ENCODE measurements at places on chromosomes 2 and 18.
A peak's percentile ranks its signal among the peaks of the same experiment; 100 is the strongest.

GRCh38 chr2:15177103-15177502, 384.0 kb downstream of the NBAS start:
- DNase-seq, result no peak

DNA sequence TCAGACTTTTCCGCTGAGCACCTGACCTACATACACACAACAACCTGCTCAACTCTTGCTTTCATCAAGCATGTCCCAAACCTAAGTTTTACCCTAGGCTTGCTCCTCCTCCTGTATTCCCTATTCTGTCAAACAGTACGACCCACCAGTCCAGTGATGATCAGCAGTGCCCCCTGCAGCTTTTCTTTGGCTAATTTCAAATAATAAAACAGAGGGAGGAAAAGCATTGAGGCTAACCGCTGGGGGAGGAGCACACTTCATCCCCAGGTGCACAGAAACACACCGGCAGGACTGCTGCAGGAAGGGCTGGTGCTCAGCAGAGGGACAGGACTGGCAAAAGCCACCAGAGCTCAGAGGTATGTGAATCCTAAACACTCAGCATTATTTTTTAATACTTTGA, 21.2 kb downstream of the E2F6 start:
- DNase-seq, result no peak

- DNase-seq, result peak; percentile 0
Measured at GRCh38 chr2:552906-553305, 124.3 kb downstream of the TMEM18 start.

- peak; percentile 74 for DNase-seq
Measured at GRCh38 chr2:64862623-64863022, 126.6 kb upstream of the SLC1A4 start.

DNA sequence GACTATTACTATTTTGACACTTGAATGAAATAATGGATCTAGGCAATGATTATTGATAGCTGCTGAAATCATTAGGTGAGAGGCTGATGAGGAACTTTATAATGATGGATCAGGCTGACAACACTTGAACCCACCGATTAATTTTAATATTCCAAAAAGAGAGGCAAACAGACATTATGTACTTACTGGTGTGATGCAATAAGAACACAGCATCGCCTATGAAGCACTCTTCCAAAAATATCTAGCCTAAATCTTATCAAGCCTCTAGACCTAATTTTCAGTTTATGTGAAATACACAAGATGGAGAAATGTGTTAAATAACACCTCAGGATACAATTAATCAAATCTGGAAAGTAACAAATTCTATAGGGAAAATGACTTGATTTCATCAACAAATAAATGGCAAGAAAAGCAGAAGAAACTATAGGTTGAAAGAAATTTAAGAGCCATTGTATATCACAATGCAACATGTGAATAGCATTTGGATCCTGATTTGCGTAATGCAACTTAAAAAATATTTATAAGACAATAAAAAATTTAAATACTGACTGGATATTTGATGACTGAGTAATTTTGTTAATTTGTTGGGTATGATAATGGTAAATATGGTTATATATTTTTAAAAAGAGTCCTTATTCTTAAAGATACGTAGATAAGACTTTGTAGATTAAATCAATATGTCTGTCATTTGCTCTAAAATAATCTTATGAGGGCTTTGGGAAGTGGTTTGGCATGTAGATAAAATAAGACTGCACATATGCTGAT, 17.2 kb upstream of the SSB start:
- DNase-seq, result no peak

- DNase-seq, result peak; percentile 87
Measured at GRCh38 chr2:43109261-43109743, 117.1 kb downstream of the ZFP36L2 start.

DNA sequence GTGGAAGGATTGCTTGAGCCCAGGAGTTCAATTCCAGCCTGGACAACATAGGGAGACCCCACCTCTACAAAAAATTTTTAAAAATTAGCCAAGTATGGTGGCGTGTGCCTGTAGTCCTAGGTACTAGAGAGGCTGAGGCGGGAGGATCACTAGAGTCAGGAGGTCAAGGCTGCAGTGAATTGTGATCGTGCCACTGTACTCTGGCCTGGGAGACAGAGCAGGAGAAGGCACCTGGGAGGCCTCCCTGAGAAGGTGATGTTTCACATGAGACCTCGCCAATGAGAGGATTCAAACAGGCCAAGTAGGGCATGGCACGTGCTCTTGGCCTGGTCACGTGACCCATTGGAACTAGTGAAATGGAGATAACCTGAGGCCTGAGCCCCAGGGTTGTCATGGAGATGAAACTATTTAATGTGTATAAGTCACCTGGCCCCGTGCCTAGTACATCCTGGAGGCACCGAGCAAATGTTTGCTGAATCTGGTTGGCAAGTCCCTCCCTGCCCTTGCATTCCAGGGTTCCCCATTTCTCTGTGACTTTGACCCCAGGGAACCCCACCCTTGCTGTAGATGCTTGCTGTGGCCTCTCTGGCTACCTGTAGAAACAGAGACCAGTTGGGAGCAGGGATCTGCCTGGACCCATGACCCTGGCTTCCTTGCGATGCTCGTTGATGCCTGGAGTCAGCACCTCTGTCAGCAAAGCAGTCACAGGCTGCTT, 26.1 kb upstream of the ROCK2 start:
- DNase-seq, result no peak

GRCh38 chr2:32522770-32523169, 105.1 kb upstream of the TTC27 start:
- DNase-seq, result no peak

- DNase-seq, result no peak
Measured at GRCh38 chr2:16330571-16330970, 335.1 kb downstream of the CYRIA start.

GRCh38 chr2:28356095-28356911, 36.4 kb upstream of the FOSL2 start:
- peak; percentile 77 for DNase-seq

- DNase-seq, result peak; percentile 23
Measured at GRCh38 chr2:113175042-113175628, 1.4 kb downstream of the PSD4 start.

- DNase-seq, result no peak
Measured at GRCh38 chr2:1656326-1656960, 87.9 kb downstream of the PXDN start.

- no peak for DNase-seq
Measured at GRCh38 chr2:235609746-235610145, 115.9 kb downstream of the AGAP1 start.

DNA sequence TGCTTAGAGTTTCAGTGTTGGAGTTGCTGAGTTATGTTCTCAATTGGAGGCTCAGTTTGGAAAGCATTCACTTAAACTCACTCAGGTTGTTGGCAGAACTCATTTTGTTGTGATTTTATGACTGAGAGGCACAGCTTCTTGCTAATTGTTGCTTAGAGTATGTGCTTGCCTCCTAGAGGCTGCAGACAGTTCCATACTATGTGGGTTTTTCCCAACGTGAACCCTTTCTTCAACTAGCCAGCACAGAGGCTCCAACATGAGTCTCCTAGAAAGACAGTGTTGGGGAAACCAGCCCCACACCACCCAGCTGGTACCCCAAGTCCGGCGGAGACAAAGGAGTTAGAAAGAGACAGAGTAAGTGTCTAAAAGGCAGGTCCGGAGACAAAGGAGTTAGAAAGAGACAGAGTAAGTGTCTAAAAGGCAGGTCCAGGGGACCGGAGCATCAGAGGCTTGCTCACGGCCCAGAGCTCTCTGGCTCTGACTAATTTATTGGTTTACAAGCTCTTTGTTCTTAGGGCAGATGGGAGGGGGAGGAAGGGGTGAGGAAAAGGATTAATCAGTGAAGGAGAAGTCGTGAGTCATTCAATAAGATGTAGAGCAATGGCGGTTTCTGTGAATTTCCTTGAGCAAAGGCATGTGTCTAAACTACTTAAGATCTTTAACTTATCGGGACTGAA, 999.7 kb upstream of the LRRTM1 start:
- no peak for DNase-seq

- no peak for DNase-seq
Measured at GRCh38 chr18:28181616-28182015, 4.7 kb upstream of the CDH2 start.

- DNase-seq, result no peak
Measured at GRCh38 chr18:11669271-11669947, 19.7 kb upstream of the GNAL start.

GRCh38 chr2:195769975-195770374, 112.9 kb downstream of the SLC39A10 start:
- DNase-seq, result no peak

GRCh38 chr2:167017021-167017420, 128.7 kb downstream of the XIRP2 start:
- DNase-seq, result no peak

DNA sequence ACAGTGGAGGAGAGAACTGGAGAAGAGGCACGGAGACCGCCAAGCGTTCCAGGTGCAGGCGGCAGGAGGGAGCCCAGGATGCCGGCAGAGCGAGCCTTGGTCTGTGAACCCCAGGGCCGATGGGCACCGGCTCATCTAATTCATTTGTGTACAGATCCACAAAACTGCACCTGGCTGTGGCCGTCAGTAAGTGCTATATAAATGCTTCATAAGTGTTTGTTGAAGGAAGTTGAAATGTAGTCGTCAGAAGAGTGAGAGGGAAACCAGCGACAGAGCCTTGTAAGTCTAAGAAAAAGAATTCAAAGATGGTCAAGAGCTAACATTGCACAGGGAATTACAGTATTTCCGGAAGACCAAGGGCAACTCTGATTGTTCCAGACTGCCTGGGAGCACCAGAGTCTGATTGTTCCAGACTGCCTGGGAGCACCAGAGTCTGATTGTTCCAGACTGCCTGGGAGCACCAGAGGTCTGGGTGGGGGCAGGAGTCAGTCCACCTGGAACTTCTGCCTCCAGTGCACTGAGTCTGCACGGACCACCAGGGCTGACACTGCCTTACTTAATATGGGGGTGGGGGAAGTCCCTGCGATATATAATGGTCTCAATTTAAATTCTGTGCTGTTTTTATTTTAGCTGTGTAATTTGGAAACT, 112.3 kb downstream of the BCL2 start:
- no peak for DNase-seq

GRCh38 chr2:224400886-224401632, 848 bp downstream of the FAM124B start:
- DNase-seq, result no peak

DNA sequence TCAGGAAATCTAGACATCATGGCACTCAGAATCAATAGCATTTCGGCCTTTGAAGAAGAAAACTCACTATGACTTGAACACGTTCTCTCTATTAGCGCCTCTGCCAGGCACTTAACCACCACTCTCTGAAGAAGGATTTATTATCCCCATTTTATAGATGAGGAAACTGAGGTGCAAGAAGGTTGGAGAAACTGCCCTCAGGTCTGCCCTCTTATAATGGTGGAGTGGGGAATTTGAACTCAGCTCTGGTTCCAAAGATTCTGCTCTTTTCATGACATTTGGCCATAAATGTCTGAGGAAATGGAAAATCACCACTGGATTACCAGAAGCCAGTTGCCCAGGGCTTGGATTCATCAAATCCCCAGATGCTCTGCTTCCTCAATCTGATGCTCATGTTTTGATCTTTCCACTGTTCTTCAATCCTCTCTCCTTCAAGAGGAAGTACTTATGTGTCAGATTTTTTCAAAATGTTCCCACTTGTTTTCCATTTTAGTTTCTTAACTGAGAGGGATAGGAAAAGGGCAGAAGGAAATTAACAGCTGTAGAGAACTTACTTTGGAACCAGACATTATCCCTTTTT, 68.1 kb downstream of the ANTXR1 start:
- DNase-seq, result peak; percentile 81

GRCh38 chr18:40367576-40367975, 1587.5 kb upstream of the PIK3C3 start:
- DNase-seq, result no peak

DNA sequence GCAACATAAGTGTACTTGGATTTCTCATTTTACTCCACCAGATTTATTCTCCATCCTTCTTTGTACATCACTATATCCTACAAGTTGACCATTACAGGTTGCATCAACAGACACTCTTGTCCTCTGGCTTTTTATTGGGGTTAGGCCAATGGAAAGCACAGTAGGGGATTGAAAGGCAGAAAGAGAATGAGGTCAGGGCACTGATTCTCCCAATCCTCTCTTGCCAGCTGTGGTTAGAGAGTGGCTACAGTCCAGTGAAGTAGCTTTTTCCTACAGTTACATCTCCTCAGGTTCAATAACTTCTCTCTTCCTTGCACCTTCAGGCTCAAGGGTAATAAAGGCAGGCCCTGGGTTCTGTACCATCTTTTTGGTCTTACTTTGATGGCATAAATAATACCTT, 20.2 kb upstream of the COL5A2 start:
- DNase-seq, result no peak

DNA sequence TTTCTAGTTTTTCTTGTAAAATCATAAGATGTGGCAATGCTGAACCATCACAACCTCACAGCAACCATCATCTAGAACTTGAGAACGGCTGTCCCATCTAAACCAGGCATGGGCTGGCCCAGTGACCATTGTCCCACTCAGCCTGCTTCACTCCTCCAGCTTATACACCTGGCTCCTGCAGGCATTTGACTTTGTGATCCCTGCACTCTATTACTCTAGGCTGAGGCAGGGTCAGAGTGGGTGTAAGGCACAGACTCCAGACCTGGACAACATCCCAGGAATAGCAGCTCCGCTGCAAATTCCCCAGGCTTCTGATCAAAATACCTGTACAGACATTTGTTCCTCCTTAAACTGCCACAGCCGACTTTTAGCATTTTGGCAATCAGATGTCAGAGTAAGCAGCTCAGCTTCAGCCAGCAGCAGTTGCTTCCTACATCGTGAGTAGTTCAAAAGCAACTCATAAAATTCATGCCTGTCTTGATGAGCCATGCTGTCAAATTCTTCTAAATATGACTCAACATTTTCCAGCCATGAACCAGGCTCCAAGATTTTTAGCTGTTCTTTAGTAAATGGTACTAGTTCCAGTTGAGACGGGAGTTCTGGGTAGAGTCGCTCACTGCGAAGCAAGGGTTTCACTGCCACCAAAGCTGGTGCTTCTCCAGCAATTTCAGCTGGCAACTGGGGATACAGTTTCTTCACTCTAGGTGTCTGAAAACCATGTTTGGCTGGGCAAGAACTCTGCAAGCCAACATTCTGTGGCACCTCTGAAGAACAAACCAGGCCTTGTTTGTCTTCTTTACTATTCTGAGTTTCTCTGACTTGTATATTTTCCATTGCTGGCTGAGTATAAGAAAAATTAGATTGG, 12.8 kb downstream of the EPG5 start:
- no peak for DNase-seq

DNA sequence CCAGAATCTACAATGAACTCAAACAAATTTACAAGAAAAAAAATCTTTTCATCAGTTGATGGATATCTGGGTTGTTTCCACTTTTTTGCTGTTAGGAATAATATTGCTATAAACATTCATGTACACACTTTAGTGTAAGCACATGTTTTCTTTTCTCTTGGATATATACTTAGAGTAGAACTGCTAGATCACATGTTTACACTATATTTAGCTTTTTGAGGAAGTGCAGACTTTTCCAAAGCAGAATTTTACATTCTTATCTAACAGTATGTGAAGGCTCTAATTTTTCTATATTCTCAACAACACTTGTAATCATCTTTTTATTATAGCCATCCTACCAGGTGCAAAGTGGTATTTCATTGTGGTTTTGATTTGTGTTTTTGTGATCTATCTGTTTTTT, 103.6 kb upstream of the RMP24 start:
- DNase-seq, result peak; percentile 11

Data from suppressor macrophage treated with lipopolysaccharide for 4 hours (primary cell).